ENCODE measurements at places on chromosomes 4 and X.

- DNase-seq: peak; percentile 36
Measured at GRCh38 chr4:27692158-27692557, 831.5 kb downstream of the STIM2 start.

DNA sequence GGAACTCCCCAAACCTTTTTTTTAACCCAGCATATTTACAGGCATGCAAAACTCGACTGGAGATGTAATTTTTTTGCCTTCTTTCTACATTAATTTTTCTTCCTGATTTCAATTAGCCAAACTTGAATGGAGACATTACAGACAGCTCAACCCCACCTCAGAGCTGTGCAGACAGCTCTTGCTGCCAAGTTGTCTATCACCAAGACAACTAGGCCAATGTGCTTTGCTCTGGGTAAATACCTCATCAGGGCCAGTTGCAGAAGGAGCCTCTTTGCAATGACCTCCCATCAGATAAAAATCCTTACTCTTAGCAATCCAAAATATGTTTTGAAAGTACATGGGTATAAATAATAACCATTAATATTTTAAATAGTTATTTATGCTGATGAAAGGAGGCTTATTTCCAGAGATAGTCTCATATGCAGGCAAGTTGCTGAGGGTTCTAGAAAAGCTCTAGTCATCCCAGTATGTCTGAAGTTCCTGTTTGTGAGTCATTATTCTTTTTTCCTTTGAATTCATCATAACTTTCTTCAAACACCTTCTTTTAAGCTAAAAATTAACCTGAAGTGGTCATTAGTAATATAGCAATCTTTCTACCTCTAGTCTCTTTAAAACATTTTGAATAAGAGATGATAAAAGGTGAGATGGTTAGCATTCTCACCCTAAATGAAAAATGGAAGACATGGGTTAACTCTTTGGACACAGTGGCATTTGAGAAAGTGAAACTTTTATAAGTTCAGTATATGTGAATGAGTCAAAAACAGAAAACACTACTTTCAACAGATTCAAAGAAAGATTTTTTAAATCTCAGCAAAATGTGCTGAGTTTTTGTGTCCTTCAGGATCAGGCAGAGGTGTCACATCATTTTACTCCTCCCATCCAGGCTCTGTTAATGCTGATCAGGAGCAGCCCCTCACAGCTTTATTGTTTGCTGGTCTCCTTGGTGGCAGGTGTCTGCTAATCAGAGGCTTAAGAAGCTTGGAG, 475.5 kb upstream of the FGF16 start:
- DNase-seq: no peak

DNA sequence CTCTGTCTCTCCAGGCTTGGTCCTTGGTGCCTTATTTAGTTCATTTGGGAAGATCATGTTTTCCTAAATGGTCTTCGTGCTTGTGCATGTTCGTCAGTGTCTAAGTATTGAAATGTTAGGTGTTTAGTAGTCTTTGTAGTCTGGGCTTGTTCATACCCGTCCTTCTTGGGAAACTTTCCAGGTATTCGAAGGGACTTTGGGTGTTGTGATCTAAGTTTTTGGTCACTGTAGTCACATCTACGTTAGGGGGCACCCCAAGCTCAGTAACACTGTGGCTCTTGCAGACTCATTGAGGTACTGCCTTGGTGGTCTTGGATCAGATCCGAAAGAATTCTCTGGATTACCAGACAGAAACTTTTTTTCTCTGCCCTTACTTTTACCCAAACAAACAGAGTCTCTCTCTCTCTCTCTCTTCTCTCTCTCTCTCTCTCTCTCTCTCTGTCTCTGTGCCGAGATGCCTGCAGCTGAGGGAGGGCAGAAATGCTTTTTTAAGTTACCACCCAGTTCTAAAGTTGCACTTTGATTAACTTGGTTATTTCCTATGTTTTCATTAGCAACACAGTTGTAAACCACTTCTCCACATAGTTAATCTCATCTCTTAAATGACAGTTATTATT, 67.6 kb upstream of the SLC7A3 start:
- DNase-seq: peak; percentile 33

DNA sequence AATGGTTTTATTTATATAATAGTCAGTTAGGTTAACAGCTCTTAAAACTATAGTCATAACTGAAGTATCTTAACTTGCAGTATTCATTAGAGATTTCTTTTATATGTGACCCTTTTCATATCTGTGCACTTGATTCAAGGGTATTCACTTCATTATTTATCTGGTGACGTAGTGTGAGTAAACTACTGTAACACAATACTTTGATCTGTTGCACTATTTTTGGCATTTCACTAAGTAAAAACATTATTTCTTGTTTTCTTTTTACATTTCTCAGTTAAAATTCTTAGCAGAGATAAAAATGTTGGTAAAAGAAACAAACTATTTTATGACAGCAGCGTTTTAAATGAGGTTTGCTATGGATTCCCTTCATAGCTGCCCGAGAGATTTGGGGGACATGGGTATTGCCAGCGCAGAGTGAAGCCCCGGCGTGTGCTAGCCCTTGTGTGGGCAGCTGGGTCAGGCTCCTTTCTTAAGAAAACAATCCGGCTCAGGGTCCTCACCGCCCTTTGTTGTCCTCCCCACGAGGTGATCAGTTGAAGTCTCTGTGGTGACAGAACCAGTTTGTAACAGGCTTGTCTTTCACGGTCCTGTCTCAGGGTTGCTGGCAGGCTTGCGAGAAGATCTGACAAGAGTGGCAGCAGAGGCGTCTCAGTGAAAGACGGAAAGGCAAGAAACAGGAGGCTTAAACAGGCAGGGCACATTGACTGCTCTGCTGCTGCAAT, 293.4 kb downstream of the BMPR1B start:
- DNase-seq: no peak

- DNase-seq: peak; percentile 71
Measured at GRCh38 chr4:183876268-183876934, 28.7 kb upstream of the STOX2 start.

- DNase-seq: no peak
Measured at GRCh38 chr4:2911868-2912267, 51.3 kb downstream of the NOP14 start.

- DNase-seq: no peak
Measured at GRCh38 chr4:79673898-79674297, 265.9 kb upstream of the GK2 start.

DNA sequence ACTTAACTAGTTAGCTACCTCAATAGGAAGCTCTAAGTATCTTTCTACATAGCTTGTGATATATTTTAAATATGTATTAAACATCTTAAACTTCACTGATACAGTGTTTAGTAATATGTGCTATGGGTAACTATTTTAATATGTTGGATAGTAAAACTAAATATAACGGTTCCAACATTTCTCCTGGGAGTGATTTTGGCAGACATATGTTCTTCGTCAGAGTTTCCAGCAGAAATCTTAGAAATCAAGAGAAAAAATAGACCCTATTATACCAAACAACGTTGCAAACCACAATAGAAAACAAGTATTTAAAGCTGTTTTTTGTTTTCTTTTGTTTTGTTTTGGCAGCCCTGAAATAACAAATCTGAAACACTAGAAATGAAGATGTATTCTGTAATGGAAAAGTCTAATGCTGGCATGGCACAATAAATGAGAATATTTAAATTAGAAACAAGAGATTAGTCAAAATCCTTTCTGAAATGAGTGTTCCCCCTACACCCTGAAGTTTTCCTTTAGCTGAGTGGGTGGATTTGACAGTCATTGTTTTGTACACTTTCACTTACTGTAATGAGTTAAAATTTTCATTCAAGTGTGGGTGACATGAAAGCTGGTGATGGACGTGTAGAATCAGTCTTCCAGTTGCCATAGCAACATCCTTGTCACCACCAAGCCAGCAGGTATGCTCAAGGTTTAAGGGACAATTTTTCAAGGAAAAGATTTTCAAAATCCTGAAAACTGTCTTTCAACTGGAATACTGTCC, 233.5 kb downstream of the SCFD2 start:
- DNase-seq: no peak

DNA sequence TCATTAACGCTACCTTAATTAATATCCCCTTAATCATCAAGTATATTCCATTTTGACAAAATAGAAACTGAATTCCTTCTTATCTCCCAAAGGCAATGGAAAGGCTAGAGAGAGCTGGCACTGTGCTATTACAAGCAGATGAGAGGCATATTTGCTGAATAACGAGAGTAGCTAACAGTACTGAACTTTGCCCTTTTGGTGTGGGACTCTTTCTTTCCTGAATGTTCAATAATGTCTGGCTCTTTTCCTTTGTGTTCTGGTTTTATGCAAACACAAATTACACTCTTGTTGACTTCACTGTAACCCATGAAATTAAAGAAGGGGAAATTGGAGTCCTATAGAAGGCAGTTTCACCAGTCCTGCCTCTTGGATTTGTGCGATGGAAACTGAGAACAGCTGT, 63.5 kb downstream of the SHROOM3 start:
- DNase-seq: no peak

DNA sequence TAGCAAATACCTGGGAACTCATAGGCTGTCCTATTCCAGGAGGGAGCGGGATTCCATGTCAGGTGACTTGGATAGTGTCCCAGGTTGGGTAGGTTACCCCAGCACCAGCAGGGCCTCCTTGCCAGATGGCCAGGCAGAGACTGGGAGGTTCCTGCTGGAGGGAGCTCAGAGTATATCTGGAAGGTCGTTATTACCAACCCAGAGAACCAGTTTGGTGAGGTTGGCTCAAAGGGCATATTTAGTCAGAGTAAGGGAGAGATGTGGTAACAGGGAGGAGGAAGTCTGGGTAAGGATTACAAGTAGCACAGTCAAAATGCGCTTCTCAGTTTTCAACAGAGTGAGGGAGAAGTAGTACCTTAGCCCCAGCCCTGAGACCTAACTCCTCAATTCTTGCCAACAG, 53.3 kb upstream of the LNX1 start:
- DNase-seq: no peak

- DNase-seq: peak; percentile 45
Measured at GRCh38 chr4:20474119-20474518, 222.4 kb downstream of the SLIT2 start.

GRCh38 chr4:167021545-167022155, 212.6 kb downstream of the SPOCK3 start:
- peak; percentile 58 for DNase-seq
